ENCODE measurements at places on chromosomes 7 and 10.

- peak; percentile 80 for DNase-seq
Measured at GRCh38 chr10:35127289-35127891, 744 bp downstream of the CREM start.

- DNase-seq = peak; percentile 85
Measured at GRCh38 chr10:104351061-104351702, 2.5 kb upstream of the CFAP58 start.

DNA sequence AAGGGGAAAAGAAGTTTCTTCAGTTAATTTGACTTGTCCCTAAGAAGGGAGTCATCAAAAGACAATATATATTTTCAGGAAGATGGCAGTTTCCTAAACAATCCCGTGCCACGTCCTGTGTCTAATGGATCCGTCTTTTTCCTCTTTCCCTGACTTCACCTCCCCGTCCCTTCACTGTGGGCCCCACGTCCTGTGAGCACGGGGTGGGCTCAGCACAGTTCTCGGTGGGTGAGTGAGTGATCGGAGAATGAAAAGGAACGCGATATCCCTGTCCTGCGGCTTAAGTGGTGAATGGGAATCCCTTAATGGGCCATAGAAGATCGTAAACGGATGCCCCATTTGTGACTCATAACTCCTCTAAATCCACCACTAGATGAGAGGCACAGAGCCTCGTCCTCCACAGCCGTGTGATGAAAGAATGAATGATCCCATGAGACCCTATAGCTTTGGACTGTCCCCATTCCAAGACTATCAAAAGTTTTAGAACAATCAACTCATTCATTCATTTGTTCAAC lies 63.5 kb upstream of the PITRM1 start:
- DNase-seq = no peak

GRCh38 chr10:88065383-88066049 lies 202.1 kb downstream of the PTEN start:
- DNase-seq = no peak

DNA sequence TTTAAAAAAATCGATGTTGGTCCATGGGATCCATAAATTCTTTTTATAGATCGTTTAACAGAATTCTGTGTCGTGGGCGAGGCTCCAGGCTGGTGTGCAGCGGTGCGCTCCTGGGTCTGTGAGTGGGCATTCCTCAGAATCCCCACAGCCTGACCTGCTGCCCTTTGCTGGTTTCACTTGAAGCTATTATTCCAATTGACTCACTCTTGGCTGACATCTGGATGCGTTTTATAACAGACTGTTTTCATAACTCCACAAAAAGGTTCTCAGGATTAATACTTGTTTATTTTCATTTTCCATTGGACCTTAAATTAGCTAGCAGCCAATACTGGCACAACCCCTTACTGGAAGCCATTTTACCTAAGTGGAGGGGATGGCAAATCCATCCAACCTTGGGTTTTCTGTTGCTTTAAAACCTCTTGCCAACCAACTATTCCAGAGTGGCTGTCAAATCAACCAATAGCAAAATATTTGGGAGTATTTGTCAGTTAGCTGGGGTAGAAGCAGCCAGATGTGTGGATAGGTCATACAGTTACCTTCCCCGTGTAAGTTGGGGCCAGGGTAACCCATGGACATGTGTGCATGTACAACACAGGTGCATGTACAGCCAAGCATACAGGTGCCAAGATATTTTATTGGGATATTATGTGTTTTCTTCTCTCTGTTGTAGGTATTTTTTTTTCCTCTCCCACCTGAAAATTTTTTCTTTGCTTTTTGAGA lies 160.7 kb upstream of the ZNF32 start:
- no peak for DNase-seq

- peak; percentile 96 for DNase-seq
Measured at GRCh38 chr7:63925626-63926460, 72.8 kb upstream of the ZNF722 start.

GRCh38 chr7:51213618-51214017 lies 103.0 kb downstream of the COBL start:
- DNase-seq = no peak

GRCh38 chr7:41847151-41847550 lies 144.3 kb upstream of the INHBA start:
- DNase-seq = no peak

GRCh38 chr7:37032258-37032601 lies 307.9 kb upstream of the AOAH start:
- no peak for DNase-seq

- peak; percentile 94 for DNase-seq
Measured at GRCh38 chr7:104983578-104984539, 30.1 kb upstream of the KMT2E start.

GRCh38 chr7:101553018-101553770 lies 75.9 kb downstream of the MYL10 start:
- no peak for DNase-seq

All from hematopoietic multipotent progenitor cell treated with erythropoietin and hydrocortisone succinate and interleukin-3 and kit ligand, for 4 days (in vitro differentiated cells).